ENCODE measurements at places on chromosomes 6 and 20.

- no peak for DNase-seq
Observed at GRCh38 chr20:44222633-44223368, 12.2 kb upstream of the OSER1 start.

GRCh38 chr6:63268574-63268973, 51.2 kb downstream of the LGSN start:
- DNase-seq, result no peak

DNA sequence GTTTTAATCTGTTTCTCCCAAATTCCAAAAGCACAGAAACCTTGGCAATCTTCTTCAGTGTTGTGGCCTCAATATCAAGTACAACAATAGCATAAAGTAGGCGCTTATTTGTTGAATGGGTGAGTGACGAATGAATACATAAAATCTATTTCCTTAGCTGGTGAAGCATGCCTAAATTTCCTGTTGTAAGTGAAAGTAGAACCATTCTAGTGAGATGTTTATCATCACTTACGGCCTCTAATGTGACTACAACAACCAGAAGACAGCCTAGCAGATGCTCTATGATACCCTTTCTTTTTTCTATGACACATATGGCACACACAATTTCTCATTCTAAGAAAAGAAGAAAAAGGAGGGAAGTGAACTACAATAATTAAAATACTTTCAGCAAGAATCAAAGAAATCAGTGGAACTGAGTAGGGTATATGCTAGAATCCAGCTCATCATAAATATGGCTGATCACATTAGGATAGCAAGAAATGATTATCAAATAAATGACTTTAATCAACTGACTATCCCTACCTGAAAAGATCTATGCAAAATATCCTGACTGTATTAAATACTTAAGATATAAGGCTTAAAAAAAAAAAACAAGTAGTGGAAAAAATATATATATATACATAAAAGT, 67.4 kb downstream of the BTBD9 start:
- DNase-seq, result no peak

DNA sequence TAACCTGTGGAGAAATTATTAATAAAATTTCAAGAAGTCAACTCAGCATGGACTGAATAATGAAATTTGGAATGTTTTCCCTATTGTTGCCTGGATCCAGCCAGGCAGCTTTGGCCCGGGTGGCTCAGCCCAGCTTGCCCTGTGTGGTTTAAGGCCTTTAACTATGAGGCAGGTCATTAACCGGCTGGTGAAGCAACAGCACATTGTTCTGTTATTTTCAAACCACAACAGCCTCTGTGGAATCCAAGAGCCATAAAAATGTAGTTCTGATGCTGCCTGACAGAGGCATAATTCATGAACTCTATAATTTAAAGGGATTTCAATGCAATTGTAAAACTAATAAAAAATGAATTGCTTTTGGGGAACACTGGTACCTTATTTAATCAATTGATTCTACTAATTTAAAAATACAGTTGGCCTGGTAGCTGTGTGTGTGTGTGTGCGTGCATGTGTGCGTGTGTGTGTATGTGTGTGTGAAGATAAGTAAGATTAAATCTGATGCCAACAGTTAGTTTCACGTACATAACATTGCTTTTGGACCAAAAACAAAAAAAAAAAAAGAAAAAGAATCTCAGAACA, 117.7 kb downstream of the RPS12 start:
- no peak for DNase-seq

DNA sequence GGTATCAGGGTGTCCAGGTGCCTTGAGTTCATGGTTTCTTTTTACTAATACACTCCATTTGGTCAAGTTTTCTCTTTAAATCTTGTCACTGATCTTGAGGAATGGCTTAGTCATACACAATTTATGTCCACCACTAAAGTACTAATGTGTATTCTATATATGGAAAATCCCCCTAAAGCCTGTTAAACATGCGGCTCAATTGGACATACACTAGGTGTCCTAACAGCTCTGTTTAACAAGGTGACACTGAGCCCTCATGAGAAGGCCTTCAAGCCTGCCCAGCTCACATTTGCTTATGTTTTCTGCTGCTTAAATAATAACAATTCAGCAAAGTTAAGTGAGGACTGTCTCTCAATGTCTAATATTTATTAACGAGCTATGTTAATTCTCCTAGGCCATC, 31.5 kb downstream of the PDE7B start:
- DNase-seq, result no peak

DNA sequence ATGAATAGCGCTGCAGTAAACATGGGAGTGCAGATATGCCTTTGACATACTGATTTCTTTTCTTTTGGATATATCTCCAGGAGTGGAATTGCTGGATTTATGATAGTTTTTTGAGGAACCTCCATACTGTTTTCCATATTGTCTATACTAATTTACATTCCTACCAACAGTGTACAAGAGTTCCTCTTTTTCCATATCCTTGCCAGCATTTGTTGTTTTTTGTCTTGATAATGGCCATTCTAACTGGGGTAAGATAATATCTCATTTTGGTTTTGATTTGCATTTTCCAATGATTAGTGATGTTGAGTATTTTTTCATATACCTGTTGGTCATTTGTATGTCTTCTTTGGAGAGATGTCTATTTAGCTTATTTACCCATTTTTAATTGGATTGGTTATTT, 3.3 kb downstream of the SYCP2L start:
- no peak for DNase-seq

DNA sequence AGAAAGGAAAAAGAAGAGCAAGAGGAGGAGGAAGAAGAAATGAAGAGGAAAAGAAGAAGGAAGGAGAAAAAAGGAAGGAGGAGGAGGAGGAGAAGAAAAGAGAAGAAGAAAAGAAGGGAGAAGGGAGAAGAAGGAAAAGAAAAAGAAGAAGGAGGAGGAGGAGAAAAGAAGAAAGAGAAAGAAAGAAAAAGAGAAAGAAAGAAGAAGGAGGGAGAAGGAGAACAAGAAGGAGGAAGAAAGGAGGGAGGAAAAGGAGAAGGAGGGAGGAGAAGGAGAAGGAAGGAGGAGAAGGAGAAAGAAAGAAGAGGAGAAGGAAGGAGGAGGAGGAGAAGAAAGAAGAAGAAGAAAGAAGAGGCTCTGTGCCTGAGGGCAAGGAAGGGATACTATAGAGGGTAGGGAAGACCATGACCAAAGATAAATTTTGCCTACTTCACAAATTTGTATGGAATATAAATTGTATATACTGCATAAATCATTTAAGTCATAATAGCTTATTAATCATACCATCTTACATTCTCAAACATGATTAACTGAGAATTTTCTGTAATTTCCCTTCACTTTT, 55.7 kb downstream of the SESN1 start:
- no peak for DNase-seq

GRCh38 chr6:3211681-3212080, 15.8 kb downstream of the TUBB2B start:
- DNase-seq, result no peak

DNA sequence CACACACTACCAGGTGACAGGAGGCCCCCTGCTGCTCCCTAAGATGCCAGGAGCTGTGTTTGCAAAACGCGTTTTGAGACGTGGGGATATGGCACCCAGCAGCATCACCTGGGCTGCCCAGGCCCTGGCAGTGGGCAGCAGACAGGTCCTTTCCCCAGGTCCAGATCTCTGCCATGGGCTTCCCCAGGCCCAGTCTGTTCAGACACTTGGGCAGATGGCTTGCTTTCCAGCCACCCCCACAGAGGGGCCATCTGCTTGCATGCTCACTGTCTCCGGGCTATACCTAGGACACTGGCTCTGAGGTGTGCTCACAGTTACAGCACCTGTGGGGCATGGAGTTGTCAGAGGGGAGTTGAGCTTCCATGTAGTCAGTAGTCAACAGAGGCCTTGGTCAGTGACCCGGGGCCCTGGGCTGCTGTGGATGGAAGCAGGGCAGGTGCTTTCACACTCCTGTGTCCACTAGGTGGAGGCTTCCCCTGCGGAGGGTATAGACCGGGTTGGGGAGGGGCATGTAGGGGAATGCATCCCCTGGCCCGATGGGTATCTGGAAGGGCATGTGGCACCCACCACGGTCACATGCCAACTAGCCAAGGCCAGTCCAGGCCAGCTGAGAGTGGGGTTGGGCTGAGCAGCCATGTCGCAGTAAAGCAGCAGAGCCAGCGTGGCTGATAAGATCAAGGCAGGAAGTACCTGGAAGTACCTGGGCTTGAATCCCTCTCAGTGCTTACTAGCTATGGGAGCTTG, 185.4 kb upstream of the SLC24A3 start:
- DNase-seq, result no peak

- DNase-seq, result no peak
Observed at GRCh38 chr6:35042031-35042815, 98.9 kb downstream of the TCP11 start.

- no peak for DNase-seq
Observed at GRCh38 chr20:40646361-40646760, 42.7 kb downstream of the MAFB start.

- no peak for DNase-seq
Observed at GRCh38 chr20:62458275-62459251, 17.2 kb downstream of the GATA5 start.

- DNase-seq, result no peak
Observed at GRCh38 chr6:109105681-109106080, 10.4 kb downstream of the CEP57L1 start.

- no peak for DNase-seq
Observed at GRCh38 chr6:139961190-139961589, 586.7 kb upstream of the CITED2 start.

- DNase-seq, result no peak
Observed at GRCh38 chr6:45438849-45439406, 61.2 kb upstream of the SUPT3H start.

DNA sequence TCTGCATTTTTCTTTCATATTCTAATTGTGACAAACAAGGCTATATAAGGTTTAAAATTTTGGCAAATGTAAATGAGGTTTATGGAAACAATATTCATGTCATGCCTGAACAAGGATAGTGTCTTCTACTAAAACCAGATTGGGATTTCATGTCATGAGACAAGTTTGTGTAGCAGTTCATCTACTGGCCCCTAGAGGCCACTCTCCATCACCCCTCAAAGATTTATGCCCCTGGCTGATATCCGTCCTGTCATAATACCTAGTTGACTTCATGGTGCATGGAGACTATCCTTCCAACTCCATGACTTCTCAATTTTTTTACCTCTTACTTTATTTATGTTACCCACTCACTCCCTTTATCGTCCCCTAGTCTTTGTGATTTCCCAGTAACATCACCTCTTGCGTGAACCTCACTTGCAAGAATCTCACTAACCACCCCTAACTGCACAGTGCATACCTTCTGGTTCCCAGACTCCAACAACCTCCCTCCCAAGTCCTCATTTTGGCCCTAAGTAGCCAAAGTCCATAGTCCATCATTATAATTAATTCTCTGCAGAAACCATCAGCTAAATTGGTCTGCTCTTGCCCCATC, 179.8 kb downstream of the TASP1 start:
- peak; percentile 11 for DNase-seq

DNA sequence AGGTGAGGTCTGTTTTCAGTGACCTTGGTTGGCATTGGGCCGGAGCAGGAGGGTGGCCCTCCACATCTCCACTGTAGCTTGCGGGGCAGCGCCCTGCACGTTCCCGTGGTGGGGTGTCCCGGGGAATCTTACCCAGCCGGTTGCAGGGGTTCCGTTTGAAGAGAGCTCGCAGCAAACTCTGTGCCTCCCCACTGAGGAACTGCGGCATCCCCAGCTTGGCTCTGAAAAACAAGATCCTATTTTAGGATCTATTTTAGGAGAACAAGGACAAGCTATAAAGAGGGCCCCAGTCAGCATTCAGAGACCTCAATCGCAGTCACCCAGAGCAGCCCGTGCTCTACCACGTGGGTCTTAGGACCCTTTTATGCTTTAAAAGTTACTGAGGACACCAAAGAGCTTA, 97.8 kb downstream of the RAMACL start:
- DNase-seq, result no peak

- DNase-seq, result no peak
Observed at GRCh38 chr6:170124150-170124549, 166.7 kb downstream of the DLL1 start.

DNA sequence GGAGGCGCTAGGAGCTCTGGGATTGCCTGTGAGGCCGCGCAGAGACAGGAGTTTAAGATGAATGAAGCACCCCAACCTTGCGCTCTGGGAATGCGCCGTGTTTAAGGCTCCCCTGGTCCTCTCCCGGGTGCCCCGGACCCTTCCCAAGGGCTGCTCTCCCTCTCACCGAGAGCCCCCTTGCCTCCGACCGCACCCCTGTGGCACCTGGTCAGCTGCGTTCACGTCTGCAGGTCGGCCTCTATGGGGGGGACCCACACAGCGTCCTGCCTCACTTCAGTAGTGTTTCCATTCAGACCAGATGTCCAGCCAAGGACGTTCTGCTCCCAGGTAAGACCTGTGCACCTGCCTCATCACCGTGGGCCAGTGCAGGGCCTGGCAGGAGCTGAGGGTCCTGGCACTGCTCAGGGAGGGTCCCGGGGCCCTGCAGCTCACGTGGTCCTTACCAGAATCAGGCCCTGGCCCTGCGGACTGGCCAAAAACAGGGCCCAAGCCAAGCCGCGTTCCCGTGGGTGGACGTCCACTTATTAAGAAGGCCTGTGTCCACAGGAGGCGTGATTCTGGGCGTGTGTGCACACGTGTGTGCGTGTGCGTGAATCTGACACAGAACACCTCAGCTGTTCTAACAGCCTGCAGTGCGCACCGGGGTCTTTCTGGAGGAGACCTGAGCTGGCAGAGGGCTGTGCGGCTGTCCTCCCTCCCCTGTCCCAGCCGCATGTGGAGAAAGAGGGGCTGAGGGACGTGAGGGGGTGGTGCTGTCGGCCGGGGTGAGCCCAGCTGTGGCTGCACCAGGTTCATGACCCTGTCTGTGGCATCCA, 79.9 kb upstream of the BHLHE23 start:
- DNase-seq, result no peak

GRCh38 chr6:44292661-44293365, 20.3 kb downstream of the AARS2 start:
- no peak for DNase-seq

DNA sequence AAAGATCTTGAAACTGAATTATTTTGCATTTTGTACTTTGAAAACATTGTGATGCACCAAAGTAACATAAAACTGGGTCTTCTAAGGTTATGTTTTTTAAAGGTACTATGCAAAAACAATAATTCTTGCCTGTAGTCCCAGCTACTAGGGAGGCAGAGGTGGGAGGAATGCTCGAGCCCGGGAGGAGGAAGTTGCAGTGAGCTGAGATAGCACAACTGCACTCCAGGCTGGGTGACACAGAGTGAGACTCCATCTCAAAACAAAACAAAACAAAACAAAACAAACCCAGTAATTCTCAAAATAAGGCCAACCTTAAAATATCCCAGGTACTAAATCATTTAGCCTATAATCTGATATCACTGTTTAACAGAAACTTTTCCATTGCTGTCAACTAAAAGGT, 269.6 kb downstream of the KHDC1L start:
- no peak for DNase-seq

GRCh38 chr6:144776031-144776819, 491.1 kb downstream of the UTRN start:
- DNase-seq, result no peak

Data from activated CD4-positive, alpha-beta memory T cell treated with anti-CD3 and anti-CD28 coated beads for 36 hours (primary cell).